ENCODE measurements at places on chromosomes 5 and 9. TPM values are rescaled to one million over a fixed set of nuclear protein-coding genes. Genes with fewer than 3 reads are reported as not detected.

- no peak overlapping the region for H3K4me3 ChIP-seq
- no peaks in the 10 kb centered on the region for H3K4me1 ChIP-seq
- H3K36me3 ChIP-seq, result no peaks in the 10 kb centered on the region
- H3K27me3 ChIP-seq, result no peaks in the 10 kb centered on the region
Observed at GRCh38 chr5:1405539-1406530, 39.4 kb downstream of the SLC6A3 start.

Gene FGF10
- 0.26 TPM for total RNA-seq

Gene IL5
- not detected for total RNA-seq

DNA sequence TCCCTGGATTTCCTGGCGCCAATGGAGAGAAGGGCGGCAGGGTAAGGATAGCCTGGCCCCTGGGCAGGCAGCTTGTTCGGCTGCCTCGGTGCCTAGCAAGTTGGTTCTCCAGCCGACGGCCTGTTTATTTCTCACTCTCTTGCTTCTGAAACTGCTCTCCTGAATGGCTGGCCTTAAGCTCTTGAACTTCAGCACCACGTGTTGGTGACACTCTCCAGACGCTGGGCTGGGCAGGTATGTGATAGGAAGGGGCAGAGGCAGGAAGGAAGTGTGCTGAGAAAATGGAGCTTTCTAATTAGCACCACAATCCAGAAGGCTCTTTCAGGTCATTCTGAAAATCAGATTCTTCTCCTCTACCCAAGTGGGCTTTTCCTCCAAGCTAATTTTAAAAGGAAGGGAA lies 91.4 kb upstream of the FCN2 start:
- no peaks in the 10 kb centered on the region for H3K36me3 ChIP-seq
- H3K4me3 ChIP-seq, result no peak overlapping the region
- DNase-seq, result peak; percentile 57
- peaks cover 22% of the 10 kb centered on the region for H3K4me1 ChIP-seq
- no peaks in the 10 kb centered on the region for H3K27me3 ChIP-seq

DNA sequence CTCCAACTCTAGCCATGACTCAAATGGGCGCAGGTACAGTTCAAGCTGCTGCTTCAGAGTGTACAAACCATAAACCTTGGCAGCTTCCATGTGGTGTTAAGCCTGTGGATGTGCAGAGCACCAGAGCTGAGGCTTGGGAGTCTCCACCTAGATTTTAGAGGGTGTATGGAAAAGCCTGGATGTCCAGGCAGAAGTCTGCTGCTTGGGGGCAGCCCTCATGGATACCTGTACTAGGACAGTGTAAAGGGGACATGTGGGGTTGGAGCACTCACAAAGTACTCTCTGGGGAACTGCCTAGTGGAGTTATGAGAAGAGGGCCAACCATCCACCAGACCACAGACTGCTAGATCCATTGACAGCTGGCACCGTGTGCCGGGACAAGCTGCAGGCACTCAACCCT lies 273.5 kb upstream of the ST8SIA4 start:
- no peak overlapping the region for H3K27ac ChIP-seq
- no peak overlapping the region for H3K4me3 ChIP-seq
- DNase-seq, result no peak
- H3K4me1 ChIP-seq, result no peaks in the 10 kb centered on the region
- no peaks in the 10 kb centered on the region for H3K36me3 ChIP-seq
- no peaks in the 10 kb centered on the region for H3K27me3 ChIP-seq

Gene KCNT1
- 14.1 TPM for total RNA-seq

DNA sequence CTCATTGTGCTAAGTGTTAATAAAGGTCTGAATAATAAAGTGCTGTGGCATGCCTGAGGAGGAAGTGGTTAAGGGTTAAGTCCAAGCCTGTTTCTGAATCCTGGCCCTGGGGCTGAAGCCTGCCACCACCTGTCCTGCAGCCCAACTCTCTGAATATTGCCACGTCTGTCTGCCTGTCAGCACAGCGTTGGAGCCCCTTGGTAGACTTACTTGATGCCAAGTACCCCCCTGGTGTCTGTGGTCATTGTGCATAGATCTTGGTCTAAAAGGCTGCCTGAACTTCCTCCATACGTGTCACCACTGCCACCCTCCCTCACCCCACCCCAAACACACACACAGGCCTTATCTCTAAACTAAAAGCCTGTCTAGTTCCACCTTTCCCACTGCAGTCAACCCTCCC lies 35.4 kb upstream of the SLC2A8 start:
- no peak overlapping the region for H3K4me3 ChIP-seq
- no peak for DNase-seq
- H3K4me1 ChIP-seq, result no peaks in the 10 kb centered on the region
- no peak overlapping the region for H3K27ac ChIP-seq
- H3K36me3 ChIP-seq, result peaks cover 76% of the 10 kb centered on the region

Gene IFNA21
- total RNA-seq, result not detected
